ENCODE measurements at places on chromosomes 16 and 17.

GRCh38 chr17:19275457-19276127, 38.4 kb downstream of the EPN2 start:
- no peak for DNase-seq

- no peak for DNase-seq
Measured at GRCh38 chr16:67999985-68000384, 701 bp upstream of the DPEP2 start.

DNA sequence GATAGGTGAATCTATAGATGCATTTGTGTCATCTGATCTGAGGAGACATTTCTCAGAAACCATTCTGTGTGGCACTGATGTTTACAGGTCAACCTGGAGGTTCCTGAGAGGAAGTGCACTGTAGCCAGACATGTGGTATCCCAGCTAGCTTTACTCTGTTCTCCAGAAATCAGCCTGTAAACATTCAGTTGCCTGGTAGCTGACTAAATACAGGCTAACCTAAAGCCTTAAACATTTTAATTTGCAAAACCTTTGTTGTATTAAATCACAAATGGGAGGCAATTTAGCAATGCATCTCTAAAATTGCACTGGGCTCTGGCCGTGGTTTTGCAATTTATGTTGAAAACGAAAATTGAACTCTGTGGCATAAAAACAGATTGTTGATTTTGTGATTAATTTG, 207.6 kb downstream of the FTO start:
- no peak for DNase-seq

DNA sequence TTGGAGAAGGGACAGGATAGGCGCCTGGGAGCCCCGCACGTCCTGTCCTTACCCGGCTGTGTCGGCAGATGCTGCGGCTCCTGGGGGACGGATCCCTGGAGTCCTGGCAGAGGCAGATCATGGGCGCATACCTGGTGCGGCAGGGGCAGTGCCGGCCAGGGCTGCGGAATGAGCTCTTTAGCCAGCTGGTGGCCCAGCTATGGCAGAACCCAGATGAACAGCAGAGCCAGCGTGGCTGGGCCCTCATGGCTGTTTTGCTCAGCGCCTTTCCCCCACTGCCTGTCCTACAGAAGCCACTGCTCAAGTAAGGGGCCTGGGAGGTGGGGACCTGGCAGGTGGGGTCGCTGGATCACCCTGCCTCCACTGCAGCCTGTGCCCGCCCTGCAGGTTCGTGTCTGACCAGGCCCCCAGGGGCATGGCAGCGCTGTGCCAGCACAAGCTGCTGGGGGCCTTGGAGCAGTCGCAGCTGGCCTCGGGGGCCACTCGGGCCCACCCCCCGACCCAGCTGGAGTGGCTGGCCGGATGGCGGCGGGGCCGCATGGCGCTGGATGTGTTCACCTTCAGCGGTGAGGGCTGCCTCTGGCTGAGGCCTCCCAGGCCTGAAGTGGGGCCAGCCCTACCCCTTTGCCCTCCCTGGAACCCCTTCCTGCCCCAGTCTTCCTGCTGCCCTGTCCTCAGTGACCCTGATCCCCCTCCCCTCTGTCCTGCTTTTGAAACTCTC, 20.2 kb upstream of the SMIM5 start:
- no peak for DNase-seq

DNA sequence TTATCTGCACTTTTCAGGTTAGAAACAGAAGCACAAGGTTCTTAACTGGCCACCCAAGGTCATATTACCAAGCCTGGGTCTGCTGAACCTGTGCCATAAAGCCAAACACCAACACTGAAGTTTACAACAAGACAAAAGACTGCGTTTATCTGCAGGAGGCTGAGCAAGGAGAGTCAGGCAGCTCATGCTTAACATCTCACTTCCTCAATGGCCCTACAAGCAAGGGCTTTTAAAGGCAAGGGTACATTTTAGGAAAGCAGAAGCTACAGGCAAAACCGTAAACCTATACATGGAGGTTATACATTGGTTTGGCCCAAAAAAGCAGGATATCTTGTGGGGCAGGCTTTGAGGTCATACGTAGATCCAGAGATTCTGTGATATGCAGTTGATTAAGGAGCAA, 91.2 kb downstream of the GNAO1 start:
- no peak for DNase-seq

DNA sequence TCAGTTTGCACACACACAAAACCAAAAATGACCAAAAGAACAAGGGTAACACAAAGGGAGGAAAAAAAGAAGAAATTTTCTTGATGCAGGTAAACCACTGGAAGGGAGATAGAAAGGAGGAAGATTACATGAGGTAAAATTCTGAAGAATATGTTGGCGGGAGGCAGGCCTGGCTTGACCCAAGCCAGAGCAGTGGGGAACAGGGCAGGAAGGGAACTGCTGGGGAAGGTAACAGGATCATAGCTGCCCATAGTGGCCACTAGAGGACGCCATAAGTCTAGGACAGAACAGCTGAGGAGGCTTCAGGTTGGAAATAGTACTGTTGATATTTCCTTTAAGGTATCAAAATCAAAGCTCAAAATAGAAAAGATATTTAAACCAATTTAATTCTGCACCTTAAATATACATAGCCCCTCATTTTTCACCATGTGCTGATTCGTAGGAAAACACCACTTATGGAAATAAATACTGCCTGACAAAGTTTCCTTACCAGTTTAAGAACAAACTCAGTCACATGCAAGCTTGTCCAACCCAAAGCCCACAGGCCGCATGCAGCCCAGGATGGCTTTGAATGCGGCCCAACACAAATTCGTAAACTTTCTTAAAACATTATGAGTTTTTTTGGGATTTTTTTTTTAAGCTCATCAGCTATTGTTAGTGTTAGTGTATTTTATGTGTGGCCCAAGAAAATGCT, 15.5 kb downstream of the VPS35 start:
- peak; percentile 37 for DNase-seq

- no peak for DNase-seq
Measured at GRCh38 chr17:15263206-15263579, 1.9 kb downstream of the PMP22 start.

GRCh38 chr17:8925141-8925540, 40.4 kb downstream of the PIK3R5 start:
- DNase-seq = no peak

GRCh38 chr16:85028685-85029407, 1.3 kb downstream of the KIAA0513 start:
- no peak for DNase-seq

DNA sequence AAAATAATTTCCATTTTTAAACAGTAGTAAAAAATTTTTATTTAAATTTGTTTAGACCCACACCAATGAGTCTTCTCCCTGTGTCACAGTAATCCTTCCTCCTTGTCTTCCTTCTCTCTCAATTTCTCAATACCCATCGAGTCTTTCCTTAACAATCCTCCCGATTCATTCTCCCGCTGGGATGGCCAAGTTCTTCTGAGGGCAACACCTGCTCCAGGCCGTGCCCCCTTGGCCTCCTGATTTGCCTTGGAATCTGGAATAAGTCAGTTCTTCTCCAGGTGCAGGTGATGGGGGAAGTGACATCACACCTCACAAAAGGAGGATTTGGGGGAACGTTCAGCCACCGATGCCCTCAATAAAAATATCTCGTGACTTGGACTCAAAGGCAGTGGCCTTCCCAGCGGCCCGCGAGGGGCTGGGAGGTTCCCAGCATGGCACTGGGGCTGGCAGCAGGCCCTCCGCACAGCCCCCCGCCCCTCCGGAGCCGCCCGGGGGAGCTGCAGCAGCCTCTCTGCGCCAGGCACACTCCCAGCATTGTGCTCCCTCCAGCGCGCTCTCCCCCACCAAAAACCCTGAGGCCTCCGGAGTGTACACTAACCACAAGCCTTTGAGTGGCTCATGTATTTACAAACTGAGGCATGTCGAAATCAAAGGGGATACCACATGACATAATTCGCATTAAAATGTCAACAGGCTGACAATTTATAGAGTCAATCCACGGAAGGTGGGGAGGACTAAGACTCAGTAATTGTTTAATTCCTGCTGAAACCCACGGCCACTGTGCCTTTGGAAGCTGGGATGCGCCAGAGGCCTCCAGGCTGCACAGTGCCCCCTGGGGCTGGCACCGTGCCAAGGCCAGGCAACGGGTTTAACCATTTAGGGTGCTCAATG, 120.5 kb downstream of the ZFHX3 start:
- peak; percentile 72 for DNase-seq

GRCh38 chr17:32527146-32527545, 40.4 kb downstream of the CDK5R1 start:
- no peak for DNase-seq

GRCh38 chr16:14196011-14196410, 124.9 kb downstream of the MRTFB start:
- no peak for DNase-seq

GRCh38 chr17:58487589-58488427, at the start of gene HSF5:
Gene HSF5 (minus strand): TSS chr17:58488408. CDS start chr17:58488274, 134 bp downstream.
- no peak for DNase-seq

- DNase-seq = peak; percentile 82
Measured at GRCh38 chr17:36675250-36675649, 73.9 kb downstream of the MRM1 start.

GRCh38 chr17:8918807-8919465, 46.6 kb downstream of the PIK3R5 start:
- DNase-seq = no peak

DNA sequence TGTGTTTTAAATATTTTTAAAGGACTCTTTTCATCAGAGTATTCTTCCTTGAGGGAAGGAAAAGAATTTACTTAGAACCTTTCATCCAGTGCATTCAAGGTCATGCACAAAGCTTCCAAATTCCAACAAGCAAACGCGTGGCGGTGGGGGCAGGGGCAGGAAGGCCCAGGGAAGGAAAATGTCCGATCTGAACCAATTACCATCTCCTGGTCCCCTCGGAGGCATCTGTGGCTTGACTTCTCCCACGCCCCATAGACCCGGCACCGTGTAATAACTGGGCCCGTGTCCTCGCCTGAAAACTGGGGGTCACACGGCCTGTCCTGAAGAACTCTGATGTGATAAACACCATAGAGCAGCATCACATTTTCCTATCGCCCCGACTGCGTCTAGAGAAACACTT, 18.3 kb downstream of the MEAK7 start:
- DNase-seq = no peak

GRCh38 chr16:89290472-89290871, 73.0 kb downstream of the ZNF778 start:
- no peak for DNase-seq

GRCh38 chr17:22704674-22705073, 1012.4 kb downstream of the KCNJ18 start:
- DNase-seq = no peak

DNA sequence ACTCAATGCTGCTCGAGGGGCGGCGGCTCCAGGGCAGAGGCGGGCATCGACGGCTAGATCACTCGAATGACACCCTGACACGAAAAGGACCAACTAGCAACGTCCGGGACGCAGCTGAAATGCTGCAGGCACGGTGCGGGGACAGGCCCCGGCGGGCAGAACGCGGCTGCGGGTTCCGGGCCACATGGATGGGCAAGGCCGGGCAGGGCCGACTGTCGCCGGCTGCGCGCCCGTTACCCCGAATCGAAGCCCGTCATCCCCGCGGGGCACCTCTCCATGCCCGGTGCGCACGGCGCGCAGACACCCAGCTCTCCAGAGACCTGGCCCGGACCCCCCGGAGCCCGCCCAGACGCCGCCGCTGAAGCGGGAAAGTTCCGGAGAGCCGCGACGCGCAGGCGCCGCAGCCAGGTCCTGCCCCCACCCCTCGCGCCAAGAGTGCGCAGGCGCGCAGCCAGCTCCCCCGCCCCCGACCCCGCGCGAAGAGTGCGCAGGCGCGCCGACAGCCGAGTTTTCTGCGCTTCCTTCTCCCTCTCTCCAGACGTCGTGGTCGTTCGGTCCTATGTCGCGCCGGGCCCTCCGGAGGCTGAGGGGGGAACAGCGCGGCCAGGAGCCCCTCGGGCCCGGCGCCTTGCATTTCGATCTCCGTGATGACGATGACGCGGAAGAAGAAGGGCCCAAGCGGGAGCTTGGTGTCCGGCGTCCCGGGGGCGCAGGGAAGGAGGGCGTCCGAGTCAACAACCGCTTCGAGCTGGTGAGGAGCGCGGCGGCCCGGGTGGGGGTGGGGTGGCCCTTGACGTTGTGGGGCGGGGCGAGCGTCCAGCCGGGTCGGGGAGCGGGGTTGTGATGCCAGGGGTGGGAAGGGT, at the start of gene TCF25:
Gene TCF25, plus strand, starts transcription at position 484 of the 863 bp plus-strand sequence. Its CDS starts 76 bp downstream, at position 560.
- peak; percentile 76 for DNase-seq

DNA sequence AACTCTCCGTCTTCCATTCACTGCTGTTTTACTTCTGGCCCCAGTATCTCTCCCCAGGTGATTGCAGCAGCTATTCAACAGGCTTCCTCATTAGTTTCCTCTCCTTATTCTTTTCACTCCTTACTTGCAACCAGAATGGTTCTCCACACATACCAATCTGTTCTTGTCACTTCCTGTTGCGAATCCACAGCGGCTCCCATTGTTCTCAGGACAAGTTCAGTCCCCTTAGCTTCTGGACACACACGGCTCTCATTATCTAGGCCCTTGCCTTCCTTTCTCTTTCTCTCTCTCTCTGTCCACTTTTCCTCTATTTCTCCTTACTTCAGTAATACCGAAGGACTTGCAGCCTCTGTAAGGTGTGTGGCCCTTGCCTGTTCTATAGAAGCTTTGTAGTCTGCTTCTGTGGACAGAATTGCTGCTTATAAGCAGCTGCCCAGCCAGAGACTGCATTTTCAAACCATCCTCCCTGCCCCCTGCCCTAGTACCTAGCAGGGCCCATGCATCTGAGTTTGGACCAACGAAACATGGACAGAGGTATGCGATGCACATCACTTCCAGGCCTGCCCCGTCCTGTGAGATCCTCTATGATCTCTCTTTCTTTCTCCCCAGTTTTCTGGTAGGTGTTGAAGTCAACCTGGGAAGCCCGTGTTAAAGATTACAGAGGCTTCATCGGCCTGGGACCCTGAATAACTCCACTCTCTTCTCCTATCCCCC, 45.7 kb downstream of the VAT1L start:
- DNase-seq = no peak

DNA sequence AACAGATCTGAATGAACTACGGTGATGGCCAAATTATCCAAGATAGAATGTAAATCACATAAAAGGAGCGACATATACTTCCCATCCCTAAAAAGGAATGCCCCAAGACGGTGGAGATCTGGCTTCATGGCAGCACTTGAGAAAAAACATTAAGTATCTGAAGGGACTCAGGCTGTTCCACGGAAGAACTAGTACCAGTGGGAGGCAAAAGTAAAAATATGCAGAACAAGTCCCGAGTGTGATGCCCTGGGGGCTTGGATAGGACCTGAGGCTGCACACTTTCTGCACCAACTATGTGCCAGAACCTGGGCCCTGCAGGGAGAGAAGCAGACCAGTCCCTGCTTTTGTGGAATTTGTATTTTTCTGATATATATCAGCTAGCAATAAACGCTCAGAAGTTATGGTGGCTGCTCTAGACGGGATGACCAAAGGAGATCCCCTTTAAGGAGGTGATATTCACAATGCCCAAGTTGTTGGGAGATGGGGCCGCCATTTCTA, 539 bp upstream of the CKLF start:
- no peak for DNase-seq
